ENCODE measurements at places on chromosomes 13 and 19.
A peak's percentile ranks its signal among the peaks of the same experiment; 100 is the strongest.

DNA sequence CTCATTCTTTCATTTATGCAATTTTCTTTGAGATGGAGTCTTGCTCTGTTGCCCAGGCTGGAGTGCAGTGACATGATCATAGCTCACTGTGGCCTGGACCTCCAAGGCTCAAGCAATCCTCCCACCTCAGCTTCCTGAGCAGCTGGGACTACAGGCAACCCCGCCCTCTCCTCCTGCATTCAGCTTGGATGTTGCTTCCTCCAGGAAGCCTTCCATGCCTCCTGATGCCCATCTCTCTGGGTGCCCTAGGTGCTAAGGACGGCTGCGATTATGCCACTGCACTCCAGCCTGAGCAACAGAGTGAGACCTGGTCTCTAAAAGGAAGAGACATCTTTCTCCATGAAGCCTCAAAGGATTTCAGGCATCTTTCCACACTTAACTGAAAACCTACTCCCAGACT is 161.8 kb downstream of the PTPRS start:
- no peak for DNase-seq

GRCh38 chr19:39410017-39410830 is 2.2 kb upstream of the PLEKHG2 start:
- DNase-seq: no peak

DNA sequence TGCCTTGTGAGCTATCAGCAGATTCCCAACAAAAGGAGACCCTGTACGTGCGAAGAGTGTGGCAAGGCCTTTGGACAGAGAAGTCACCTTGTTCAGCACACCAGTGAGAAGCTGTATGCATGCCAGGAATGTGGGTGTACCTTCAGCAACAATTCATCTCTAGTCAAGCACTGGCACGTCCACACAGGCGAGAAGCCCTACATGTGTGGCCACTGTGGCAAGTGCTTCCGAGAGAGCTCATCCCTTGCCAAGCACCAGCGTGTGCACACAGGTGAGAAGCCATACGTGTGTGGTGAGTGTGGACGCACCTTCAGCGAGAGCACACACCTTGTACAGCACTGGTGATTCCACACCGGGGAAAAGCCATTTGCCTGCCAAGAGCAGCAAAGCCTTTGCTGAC is 7.6 kb upstream of the ZSCAN22 start:
- no peak for DNase-seq

DNA sequence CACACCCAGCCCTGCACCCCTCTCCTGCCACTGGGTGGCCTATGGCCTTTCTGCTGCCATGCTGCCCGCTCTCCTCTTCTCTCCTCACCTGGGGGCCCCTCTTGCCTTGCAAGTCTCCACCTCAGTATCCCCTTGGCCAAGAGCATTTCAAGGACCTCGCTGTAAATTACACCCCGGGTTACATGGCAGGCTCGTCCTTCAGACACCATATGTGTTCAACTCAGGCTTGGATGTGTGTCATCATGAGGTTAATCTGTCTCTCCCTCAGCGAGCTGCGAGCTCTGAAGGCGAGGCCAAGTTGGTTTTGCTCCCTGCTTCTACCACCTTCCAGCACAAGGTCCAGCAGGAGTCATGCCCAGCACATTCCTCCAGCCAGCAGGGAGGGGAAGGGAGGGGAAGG is 74.8 kb upstream of the TM9SF2 start:
- DNase-seq: no peak

DNA sequence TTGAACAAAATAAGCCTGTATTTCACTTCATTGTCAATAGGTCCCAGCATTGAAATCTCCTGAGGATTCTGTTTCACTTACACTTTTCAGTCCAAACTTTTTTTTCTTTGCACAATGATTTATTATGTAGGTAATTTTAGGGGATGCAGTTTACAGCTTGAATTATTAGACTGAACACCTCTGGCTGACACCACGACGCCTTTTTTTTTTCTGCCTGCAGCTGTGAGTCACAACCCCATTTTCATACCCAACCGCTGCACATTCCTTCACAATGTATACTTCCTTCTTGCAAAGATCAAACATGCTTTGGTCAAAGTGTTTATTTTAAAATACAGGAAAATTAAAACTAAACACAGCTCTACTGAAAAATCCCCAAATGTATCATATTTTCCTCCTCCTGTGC is 11.4 kb downstream of the ZIC2 start:
- DNase-seq: no peak

- DNase-seq: no peak
These were observed 15.6 kb upstream of the HMGB1 start for GRCh38 chr13:30481241-30481760.

DNA sequence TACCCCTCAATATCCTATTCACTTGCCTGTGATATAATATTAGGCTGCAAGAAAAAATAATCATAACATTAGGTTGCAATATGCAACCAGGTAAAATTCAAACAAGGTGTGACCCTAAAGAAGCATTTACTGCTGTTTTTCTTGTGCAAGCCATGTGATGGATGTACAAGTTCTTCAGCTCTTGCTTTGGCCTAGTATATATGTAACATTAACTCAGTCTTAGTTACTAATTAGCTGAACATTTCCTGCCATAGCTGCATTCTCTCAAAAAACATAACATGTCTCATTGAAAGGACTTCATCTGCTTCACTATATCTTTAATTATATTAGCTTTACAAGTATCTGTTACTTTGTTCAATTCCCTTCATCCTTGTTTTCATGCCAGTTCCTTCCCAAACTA is 406.8 kb upstream of the HTR2A start:
- DNase-seq: no peak

- DNase-seq: no peak
These were observed 3.8 kb downstream of the KCTD12 start for GRCh38 chr13:76882431-76882830.

DNA sequence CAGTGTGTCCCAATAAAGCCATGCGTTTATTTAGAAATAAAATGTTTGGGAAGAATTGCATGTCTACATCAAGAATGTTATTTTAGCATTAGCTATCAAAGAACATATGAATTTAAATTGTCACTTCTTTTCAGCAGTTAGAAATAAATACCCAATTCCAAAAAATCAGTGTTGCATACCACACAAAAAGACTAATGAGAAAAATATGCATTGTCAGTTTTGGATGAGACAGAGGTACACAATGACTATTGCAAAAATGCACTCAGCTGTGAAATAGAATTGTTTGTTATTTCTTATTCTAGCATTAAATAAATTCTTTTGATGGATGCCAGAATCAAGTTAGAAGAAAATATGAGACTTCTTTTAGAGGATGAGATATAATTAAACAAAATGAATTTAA is 833.9 kb downstream of the SLITRK1 start:
- DNase-seq: no peak

DNA sequence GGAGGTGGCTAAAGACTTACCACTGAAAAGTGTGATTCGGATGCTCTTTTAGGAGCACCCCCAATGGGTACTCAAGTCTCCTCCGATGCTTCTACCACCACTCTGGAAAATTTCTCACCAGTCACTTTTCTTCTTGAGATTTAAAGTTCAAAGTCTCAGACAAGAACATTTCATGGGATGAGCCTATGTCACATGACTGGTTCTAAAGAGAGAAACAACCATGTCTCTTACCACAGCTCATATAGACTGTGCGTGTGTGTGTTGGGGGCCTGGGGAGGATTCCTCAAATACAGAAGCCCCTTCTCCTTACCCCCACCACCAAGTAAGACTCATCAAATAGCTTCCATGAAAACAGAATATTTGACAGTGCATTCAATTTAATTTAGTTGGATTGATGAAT is 181.7 kb upstream of the MIR17HG start:
- no peak for DNase-seq

DNA sequence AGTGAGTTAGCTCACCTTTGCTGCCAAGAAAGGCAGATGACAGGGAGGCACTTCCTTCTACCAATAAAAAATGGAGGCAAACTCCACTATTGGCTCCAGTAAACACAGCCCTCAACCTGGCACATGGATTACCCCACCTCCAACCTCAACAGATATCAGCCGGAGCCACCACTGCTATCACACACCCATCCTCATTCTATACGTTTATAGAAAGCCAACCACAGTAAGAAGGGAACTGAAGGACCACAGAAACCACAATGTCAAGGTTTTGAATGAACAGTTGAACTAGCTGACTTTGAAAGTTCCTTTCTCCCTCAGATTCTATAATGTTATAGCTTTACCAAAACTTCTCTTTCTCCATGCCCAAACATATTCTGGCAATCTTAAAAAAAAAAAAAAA is 526.2 kb downstream of the UQCRFS1 start:
- DNase-seq: no peak

- DNase-seq: no peak
These were observed 61.3 kb upstream of the POMP start for GRCh38 chr13:28597641-28598040.

DNA sequence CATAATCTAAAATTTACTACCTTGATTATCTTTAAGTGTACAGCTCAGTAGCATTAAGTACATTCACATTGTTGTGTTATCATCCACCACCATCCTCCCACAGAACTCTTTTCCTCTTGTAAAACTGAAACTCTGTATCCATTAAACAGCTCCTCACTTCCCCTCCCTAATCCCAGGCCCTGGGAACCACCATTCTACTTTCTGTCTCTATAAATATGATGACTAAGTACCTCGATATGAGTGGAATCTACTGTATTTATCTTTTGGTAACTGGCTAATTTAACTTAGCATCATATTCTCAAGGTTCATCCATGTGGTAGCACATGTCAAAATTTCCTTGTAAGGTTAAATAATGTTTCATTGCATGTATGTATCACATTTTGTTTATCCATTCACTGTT is 49.0 kb upstream of the POMP start:
- no peak for DNase-seq

DNA sequence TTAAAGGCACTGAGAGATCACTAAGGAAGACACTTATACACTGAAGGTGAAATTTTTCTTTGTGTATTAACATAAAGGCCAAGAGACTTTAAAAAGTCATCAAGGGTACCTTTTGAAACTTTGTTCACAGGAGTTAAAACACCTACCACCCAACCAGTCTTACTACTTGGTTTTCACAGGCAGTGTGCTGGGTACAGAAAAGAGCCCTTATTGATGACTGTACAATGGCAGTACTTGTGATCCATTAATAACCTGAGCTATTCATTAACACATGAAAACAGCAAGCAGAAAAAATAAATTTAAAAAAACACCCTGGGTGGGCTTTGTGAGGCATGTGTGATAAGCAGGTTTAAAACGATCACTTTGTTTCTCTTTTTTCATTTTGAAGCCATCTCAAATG is 148.9 kb downstream of the TBC1D4 start:
- DNase-seq: no peak

GRCh38 chr19:50724522-50725217 is 1.5 kb downstream of the CLEC11A start:
- DNase-seq: peak; percentile 99

GRCh38 chr13:34765446-34766180 is 176.5 kb upstream of the NBEA start:
- no peak for DNase-seq

- no peak for DNase-seq
These were observed 958.2 kb downstream of the DIAPH3 start for GRCh38 chr13:59205501-59205900.

DNA sequence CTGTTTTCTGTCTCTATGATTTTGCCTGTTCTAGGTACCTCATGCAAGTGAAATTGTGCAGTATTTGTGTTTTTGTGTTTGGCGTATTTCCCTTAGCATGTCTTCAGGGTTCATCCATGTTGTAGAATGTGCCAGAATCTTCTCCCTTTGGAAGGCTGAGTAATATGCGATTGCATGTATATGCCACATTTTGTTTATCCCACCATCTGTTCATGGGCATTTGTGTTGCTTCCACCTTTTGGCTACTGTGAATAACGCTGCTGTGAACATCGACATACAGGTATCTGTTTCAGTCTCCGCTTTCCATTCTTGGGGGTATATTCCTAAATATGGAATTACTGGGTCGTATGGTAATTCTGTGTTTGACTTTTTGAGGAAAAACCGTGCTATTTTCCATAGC is 190.0 kb downstream of the ATP8A2 start:
- no peak for DNase-seq

DNA sequence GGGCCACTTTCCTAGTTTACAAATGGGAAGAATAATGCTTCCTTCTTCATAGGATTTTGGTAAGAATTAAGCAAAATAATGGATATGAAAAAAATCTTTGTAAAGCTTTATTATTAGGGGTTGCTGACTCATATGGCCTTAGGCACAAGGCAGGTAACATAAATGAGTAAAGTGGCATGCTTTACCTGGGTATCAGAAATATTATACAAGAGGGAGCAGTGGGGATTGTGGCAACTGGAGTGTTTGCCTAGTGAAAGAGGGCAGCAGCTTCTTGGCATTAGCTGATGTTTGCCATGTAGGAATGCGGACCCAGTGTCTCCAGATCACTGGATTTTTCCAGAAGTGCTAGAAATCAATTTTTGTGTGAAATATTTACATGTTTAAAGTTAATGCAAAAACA is 19.5 kb downstream of the WDFY2 start:
- DNase-seq: no peak

DNA sequence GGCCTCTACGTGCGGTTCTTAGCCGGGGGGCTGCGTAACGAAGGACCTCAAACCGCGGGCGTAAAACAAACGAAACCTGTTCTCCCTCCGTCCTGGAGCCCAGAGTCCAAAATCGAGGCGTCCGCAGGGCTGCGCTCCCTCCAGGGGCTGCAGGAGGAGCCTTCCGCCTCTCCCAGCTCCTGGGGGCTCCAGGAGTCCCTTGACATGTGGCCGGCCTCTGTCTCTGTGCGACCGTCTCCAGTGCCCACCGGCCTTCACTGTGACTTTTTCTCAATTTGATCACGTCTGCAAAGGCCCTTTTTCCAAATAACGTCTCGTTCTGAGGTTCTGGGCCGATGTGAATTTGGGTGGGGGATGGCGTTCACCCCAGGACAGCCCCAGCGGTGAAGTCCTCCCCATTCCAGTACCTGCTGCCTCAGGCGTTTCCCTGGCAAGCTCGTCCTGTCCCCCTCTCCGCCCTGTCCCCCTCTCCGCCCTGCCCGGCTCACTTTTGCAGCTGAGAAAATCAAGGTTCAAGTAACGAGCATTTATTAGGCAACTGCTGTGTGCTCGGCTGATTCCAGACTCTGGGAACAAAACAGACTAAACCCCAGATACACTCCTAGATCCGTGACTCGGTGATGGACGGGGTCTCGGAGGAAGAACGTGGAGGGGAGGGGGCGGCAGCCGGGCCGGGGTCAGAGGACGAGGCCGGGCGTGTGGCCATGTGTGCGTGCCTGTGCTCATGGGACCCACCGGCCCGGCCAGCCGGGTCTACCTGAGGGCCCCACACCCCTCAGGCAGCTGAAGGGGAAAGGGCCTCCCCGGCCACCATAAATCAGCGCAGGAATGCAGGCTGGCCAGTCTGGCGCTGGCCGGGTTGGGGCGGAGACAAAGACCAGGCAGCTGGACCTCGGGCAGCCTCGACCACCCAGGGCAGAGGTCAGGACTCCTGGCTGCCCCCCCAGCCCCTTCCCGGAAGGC is 28.1 kb upstream of the WDR18 start:
- DNase-seq: no peak

DNA sequence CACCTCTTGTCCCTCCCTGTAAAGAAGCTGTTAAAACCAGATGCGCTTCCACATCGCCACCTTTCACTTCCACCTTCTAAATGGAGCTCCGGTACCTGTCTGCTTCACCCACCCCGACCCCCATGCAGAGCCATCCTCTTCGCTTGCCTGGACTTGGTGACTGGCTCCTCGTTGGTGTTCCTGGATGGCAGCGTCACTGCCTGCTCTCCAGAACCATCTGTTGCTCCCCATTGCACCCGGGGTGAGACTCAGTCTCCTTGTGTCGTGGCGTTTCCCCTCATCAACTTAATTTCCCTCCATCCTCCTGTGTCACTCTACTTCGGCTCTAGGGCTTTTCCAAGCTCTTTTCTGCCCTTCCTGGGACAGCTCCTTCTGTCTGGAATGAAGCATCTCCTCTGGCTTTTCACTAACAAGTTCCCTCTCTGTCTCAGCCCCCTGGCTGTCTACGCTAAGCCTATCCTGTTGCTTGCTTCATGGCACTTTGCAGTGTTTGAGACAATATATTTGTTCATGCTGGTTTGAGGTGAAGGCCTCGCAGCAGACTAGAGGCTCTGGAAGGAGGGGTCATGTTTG is 10.3 kb downstream of the CEBPG start:
- no peak for DNase-seq

All from vagina (tissue), 2 donors.